ENCODE measurements at places on chromosomes 12 and 14.

DNA sequence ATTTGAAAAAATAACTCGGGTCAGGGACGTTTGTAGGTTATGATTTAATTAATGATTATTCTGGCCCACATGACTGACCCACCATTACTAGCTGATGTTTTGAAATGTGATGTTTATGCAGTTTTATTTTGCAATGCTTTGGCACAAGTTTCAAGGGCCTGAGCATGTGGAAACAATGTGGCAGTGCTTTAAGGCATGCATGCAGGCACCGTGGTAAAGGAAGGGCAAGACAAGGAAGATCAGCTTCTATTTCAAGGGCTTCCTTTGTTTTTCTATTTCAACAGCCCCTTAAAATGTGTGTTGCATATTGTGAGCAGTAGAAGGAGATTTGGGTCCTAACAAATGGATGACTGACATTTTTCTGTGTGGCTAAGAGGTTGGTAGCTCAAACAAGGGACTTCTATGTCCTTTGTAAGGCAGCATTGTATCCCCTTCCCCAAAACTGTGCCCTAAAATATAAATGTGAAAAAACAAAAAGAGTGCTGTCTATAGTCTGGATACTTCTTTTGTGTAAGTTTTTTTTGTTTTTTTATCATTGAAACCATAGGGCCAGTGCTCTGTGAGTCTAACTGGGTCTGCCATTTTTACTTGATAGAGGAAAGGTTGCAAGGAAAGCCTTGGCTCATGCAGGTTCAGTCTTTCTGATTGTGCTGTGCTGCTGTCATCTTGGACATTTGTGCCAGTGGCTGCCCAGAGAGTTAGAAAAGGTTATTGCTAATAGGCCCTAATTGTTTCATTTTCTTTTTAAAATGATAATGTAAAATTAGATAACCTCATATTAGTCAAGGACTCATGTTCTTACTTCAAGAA is 103.5 kb downstream of the FGD4 start:
- no peak for DNase-seq

GRCh38 chr12:26428420-26428819 is 233.0 kb downstream of the SSPN start:
- DNase-seq = no peak

DNA sequence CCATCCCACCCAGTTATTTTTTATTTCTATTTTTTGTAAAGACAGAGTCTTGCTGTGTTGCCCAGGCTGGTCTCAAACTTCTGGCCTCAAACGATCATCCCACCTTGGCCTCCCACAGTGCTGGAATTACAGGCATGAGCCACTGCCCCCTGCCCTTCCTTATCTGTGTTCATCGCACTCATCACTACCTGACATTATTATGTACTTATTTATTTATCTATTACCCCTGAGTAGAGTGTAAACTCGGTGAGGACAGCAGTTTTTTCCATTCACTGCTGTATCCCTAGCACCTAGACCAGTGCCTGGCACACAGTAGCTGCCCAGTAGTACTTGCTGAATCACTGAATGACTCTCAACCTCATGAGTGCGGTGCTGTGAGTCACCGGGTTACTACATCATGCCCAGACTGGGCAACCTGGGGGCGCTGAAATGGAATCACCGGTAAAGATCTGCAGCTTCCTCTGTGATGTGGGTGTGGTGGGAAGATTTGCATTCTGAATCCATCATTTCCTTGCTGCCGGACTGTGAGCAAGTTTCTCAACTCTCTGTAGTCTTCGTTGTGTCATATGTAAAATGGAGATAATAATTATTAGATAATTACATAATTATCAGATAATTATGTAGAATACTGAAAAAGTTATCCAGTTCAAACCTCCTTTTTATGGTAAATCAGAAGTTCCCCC is 81.9 kb upstream of the USP44 start:
- DNase-seq = no peak

DNA sequence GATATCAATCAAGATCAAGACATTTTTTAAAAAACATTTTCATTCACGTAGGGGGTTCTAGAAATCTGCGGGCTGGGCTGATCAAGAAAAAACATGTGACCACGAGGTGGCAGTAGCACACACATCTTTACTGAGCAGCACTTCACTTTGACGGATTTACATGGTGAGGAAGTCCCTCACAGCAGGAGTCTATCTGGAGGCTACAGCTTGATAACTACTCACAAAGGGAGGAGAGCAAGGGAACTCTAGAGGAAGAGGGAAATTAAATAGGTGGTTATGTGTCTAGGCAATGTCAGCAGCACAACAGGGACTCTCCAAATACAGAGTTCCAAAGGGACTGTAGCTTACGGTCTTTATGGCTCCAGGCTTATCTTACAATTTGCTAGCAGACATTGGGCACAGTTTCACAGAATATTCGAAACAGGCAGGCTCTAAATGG is 248.1 kb downstream of the DPY19L2 start:
- DNase-seq = peak; percentile 65

DNA sequence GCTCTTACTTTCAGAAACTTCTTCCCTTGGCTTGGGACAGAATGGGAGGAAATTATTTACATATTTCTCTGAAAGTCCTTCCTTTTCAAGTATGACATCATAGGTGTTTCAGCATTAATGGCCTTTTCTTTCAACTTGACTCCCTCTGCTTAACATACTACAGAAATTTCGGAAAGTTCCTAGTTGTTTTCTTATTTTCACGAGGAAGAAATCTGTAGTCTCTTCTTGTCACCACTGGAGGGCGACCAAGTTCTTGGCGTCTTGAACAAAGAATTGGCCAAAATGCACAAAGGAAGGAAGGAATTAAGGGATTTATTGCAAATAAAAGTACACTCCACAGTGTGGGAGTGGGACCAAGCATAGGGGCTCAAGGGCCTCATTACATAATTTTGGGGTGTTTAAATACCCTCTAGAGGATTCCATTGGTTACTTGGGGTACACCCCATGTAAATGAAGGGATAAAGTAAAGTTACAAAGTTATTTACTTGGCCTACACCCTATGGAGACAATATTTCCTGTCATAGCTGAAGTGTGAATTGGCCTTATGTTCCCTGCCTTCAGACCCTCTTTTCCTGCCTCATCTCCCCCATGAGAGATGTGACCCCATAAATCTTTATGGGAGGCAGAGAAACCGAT is 70.4 kb downstream of the RPL10L start:
- peak; percentile 53 for DNase-seq

DNA sequence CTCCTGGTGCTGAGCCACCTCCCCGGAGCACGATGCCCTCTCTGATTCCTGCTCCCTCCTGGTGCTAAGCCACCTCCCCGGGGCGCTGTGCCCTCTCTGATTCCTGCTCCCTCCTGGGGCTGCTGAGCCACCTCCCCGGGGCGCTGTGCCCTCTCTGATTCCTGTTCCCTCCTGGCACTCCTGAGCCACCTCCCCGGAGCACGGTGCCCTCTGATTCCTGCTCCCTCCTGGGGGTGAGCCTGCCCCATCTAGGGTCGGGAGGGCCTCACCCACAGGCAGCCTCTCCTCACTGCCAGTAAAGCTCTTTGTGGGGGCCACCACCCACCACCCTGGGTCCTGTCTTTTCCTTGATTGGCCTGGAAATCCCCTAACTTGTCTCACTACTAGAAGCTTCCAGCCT is 327.6 kb upstream of the SFSWAP start:
- no peak for DNase-seq

- DNase-seq = no peak
Observed at GRCh38 chr14:78746086-78746595, 576.0 kb downstream of the NRXN3 start.

DNA sequence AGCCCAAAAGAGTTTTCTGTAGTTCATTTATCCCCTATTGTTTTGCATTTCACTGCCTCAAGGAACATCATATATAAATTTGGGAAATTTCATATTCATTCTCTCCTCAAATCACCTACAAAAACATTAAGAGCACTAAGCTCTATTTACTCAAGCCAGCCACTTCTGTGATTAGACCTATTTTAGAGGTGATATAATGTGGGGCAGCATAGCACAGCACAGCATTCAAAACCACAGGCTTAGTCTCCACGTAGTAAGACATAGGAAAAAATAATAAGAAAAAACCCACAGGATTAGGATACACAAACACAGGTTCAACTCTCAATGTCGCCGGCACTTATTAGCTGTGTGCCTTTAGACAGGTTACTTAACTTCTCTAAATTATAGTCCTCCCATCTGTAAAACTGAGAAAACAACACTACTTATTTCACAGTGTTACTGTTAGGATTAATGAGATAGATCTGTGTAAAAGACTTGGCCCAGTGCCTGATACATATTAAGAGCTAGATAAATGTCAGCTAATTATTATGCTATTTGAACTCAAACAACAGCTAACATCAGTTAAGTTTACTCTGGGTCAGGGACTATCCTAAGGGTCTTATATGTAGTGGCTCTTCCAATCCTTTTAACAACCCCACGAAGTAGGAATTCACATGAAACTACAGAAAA is 20.3 kb downstream of the DCAF5 start:
- DNase-seq = no peak

- DNase-seq = no peak
Observed at GRCh38 chr14:77290705-77291104, 19.7 kb upstream of the NGB start.

DNA sequence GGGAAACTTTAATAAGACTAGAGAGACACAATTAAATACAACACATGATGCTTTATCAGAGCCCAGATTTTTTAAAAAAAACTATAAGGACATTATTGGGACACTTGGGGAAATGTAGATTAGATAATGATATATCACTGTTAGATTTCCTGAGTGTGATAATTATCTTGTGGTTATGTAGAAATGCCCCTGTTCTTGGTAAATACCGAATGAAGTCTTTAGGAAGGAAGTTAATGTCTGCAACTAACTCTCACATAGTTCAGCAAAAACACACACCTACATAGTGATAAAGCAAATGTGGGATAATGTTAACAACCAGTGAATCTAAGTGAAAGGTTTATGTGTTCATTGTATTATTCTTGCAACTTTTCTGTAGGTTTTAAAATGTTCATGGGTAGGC is 14.6 kb upstream of the CACNB3 start:
- DNase-seq = no peak

DNA sequence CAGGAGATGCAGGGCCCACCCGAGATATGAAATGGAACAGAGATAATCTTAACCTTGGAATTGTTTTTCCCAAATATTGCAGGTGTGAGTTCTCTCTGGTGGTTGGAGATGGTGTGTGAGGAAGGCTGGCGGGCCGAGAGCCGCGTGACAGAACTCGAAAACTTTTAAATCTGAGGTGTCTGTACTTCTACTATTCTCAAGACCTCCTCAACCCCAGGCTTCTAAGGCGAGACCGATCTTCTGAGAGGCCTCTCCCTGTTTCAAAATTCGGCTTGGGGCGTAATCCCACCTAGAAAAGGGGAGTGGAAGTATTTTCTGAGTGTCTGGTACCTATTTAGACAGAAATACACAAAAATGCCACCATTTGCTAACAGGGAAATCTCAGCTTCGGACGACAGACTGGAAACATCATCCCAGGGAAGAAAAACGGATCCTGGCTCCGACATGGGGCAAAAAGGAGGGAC is 611 bp downstream of the SARNP start:
- no peak for DNase-seq

DNA sequence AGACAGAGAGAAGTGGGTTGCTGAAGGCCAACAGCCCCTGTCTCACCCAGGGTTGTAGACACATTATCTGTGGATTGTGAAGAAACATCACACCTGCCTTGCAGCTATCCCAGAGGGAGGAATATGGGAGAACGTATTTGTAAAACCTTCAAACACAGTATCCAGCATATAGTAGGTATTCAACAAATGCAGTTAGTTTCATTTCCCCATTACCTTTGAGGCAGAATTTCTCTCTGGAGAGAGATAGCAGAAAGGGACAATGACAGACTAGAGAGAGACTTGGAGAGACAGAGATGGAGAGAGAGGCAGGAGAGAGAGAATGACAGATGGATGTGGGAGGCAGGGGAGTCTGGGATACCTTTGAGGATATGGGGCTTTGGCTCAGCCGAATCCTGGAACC is 62.0 kb downstream of the WSCD2 start:
- no peak for DNase-seq

DNA sequence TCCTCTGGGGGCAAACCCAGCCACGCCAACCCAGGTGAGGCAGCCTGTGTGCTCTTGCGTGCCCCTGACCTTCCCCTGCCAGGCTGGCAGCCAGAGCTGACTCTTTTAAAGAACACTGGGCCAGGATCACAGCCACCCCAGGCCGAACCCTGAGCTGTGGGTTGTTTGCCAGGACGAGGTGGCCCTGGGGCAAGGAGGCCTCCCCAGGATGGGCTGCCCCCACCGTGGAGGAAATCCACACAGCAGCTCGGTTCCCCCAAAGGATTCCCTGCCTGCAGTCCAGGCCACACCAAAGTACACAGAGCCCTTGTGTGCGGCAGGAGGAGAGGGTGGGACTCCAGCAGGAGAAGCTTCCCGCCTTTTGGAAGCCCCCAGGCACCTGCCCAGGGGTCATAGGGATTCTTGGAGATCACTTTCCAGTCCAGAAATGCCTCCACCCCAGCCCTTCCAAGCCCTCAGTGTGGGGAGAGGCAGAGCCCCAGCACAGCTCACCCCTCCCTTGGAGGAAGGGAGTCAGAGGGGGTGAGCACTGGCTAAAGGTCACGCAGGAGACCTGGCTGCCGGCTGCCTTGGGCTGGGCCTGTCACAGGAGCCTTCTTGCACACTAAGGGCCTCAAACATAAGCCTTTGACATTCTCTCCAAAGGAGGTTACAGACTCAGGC is 115.6 kb downstream of the CALM1 start:
- no peak for DNase-seq

- DNase-seq = no peak
Observed at GRCh38 chr12:14396071-14396470, 30.6 kb downstream of the ATF7IP start.

GRCh38 chr14:46147452-46147851 is 504.1 kb downstream of the RPL10L start:
- no peak for DNase-seq

DNA sequence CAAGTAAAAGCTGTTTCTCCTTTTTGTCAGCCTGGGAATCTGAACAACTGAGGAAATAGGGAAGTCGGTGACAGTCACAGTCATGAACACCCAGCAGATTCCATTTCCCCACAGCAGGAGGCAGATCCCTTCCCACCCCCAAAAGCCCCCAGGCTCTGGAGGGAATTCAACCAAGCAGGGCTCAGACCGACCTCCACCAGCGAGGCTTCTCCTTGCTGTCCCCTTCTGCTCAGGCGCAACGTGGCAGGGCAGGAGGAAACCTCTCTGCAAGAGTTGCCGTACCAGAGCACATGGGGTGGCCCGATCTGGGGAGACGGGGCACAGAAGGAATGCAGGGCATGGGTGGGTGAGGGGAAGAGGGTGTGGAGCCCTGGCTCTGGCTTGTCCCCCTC is 319 bp downstream of the GALNT6 start:
- DNase-seq = peak; percentile 9
